ENCODE measurements at places on chromosomes 1 and 21.

DNA sequence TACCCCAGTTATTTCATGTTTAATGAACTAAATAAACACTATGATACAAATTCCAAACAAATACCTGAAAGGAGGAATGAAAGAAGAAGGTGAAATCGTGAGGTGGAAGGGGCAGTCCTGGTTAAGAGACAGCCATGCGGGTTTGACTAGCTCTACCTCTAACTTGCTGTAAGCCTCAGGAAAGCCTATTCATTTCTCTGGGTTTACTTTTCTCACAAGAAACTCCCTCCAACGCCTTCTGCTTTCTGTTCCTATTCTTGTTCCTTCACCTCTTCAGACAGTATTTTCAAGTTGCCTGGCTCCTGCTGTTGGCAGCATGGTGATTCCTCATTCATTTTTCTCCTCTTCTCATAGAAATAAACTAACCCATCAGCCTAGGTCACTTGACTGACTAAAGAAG, 92.4 kb downstream of the NTPCR start:
- H3K27me3 ChIP-seq: no peaks in the 10 kb centered on the region
- H3K4me1 ChIP-seq: no peaks in the 10 kb centered on the region
- DNase-seq: no peak
- no peak overlapping the region for H3K4me3 ChIP-seq

DNA sequence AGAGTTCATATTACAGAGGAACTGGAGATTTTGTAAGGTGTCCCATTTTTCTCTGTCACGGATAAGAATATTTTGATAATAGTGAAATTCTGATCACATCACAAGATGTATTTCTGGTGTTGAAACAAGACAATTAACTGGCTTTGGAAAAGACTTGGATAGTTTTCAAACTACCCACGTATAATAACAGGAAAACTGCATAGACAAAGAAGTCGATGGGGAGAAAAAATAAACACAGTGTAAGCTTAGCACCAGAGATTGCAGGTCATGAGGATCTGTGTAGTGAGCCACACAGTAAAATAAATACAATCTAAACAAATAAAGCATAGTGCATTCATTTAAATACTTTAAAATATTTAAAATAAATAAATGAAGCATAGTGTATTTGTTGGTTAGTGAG, 452.3 kb upstream of the ADAMTS5 start:
- no peak overlapping the region for H3K27ac ChIP-seq
- peaks cover 4% of the 10 kb centered on the region for H3K4me1 ChIP-seq
- no peaks in the 10 kb centered on the region for H3K27me3 ChIP-seq
- no peak overlapping the region for H3K4me3 ChIP-seq

DNA sequence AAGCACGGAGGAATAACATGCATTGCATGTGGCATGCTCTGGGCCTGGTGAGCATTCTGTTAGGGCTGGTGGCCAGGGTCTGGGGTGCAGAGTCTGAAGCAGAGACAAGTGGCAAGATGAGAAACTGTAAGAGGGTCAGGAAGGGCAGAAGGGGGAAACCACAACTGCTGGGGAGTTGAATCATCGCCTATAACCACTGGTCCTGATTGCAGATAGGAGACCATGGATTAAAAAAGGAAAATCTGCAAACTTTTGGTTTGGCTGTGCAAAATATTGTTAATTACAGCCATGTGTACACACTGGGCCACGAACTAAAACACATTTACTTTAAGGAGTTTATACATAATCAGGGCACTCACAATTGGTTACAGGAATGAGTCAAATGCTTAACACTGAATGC, 76.6 kb downstream of the TGFBR3 start:
- H3K27me3 ChIP-seq: no peaks in the 10 kb centered on the region
- H3K36me3 ChIP-seq: no peaks in the 10 kb centered on the region
- peaks cover 27% of the 10 kb centered on the region for H3K4me1 ChIP-seq
- no peak for DNase-seq
- no peak overlapping the region for H3K27ac ChIP-seq
- no peak overlapping the region for H3K4me3 ChIP-seq

- H3K27ac ChIP-seq: peak overlapping the region; percentile 69
- peaks cover 14% of the 10 kb centered on the region for H3K4me1 ChIP-seq
- no peaks in the 10 kb centered on the region for H3K27me3 ChIP-seq
- H3K4me3 ChIP-seq: peak overlapping the region; percentile 73
These were observed 21.9 kb downstream of the LRRC8D start for GRCh38 chr1:89842567-89843272.

GRCh38 chr1:233025157-233025556, 74.7 kb downstream of the NTPCR start:
- H3K4me3 ChIP-seq: no peak overlapping the region
- H3K36me3 ChIP-seq: no peaks in the 10 kb centered on the region
- DNase-seq: no peak
- no peak overlapping the region for H3K27ac ChIP-seq
- no peaks in the 10 kb centered on the region for H3K27me3 ChIP-seq

DNA sequence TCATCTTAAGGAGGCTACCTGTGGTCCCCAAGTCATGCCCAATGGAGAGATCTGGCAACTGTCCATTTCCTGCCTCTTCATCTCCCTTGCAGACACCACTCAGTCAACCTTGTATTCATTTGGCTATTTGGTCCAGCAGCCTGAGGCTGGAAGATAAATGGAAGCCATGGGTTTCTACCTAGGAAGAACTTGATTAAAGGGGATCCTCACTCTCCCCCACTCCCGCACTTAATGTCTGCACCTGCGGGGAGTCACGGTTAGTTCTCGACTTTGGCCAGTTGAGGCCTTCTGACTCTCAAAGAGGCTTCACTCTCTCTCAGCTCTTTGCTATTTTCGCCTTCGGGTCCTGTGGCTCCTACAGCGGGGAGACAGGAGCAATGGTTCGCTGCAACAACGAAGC, 8.4 kb upstream of the ATXN7L2 start:
- H3K36me3 ChIP-seq: no peaks in the 10 kb centered on the region
- H3K4me1 ChIP-seq: no peaks in the 10 kb centered on the region
- H3K27ac ChIP-seq: no peak overlapping the region
- H3K27me3 ChIP-seq: peaks cover 8% of the 10 kb centered on the region
- no peak overlapping the region for H3K4me3 ChIP-seq
- no peak for DNase-seq

- no peak for DNase-seq
- no peaks in the 10 kb centered on the region for H3K36me3 ChIP-seq
- no peaks in the 10 kb centered on the region for H3K27me3 ChIP-seq
- H3K27ac ChIP-seq: no peak overlapping the region
- H3K4me3 ChIP-seq: no peak overlapping the region
These were observed 94.8 kb downstream of the DAB1 start for GRCh38 chr1:57329001-57329527.

DNA sequence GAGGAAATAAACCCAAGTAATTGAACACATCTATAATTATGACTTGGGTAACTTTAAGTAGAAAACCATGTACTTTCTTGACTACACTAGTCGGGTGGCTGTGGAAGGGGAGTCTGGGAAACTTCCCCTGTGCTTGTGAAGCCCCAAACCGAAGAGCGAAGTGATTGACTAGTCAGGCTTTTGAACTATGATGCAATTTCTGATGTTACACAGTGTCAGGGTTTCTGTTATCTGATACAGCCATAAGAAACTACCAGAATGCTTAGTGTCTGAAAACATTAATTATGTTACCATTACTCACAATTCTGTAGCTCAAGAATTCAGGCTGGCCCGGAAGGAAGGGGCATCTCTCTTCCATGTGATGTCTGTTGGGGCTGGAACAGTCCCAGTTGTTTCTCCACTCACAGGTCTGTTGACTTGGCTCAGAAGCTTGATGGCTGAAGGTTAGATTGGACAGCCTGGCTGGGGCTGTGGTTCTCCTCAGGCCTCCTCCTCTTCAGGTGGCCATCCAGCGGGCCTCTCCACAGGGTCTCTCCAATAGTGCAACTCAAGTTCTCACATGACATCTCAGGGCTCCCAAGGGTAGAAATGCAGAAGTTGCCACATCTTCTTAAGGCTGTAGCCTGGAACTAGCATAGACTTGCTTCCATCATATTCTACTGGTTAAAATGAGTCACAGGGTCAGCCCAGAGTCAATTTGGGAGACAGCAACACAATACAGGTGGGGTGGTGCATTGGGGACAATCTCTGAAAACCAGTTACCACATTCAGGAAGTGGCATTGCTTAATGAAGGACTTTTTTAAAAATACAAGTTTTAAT, 8.3 kb upstream of the C8B start:
- H3K27ac ChIP-seq: no peak overlapping the region
- H3K36me3 ChIP-seq: no peaks in the 10 kb centered on the region
- DNase-seq: no peak
- H3K4me1 ChIP-seq: no peaks in the 10 kb centered on the region

GRCh38 chr1:183159960-183160359, 26.1 kb upstream of the LAMC2 start:
- H3K4me3 ChIP-seq: no peak overlapping the region
- DNase-seq: peak; percentile 87
- H3K36me3 ChIP-seq: no peaks in the 10 kb centered on the region
- H3K27ac ChIP-seq: no peak overlapping the region

GRCh38 chr1:152118915-152119314, 3.7 kb upstream of the TCHH start:
- H3K4me3 ChIP-seq: no peak overlapping the region
- H3K27ac ChIP-seq: no peak overlapping the region
- no peaks in the 10 kb centered on the region for H3K36me3 ChIP-seq
- H3K27me3 ChIP-seq: peaks cover 39% of the 10 kb centered on the region
- no peak for DNase-seq
- no peaks in the 10 kb centered on the region for H3K4me1 ChIP-seq

GRCh38 chr21:44763050-44763378, 38.6 kb downstream of the UBE2G2 start:
- H3K27me3 ChIP-seq: no peaks in the 10 kb centered on the region
- H3K27ac ChIP-seq: no peak overlapping the region
- DNase-seq: no peak
- no peaks in the 10 kb centered on the region for H3K4me1 ChIP-seq

GRCh38 chr1:103460511-103460910, 65.0 kb upstream of the RNPC3 start:
- no peaks in the 10 kb centered on the region for H3K27me3 ChIP-seq
- no peaks in the 10 kb centered on the region for H3K36me3 ChIP-seq
- H3K4me3 ChIP-seq: no peak overlapping the region
- H3K4me1 ChIP-seq: no peaks in the 10 kb centered on the region

- no peak overlapping the region for H3K4me3 ChIP-seq
- no peaks in the 10 kb centered on the region for H3K4me1 ChIP-seq
- peaks cover 72% of the 10 kb centered on the region for H3K36me3 ChIP-seq
These were observed 64.0 kb upstream of the KIF1B start for GRCh38 chr1:10146391-10146790.

- H3K36me3 ChIP-seq: peaks cover 10% of the 10 kb centered on the region
- DNase-seq: no peak
- H3K27me3 ChIP-seq: no peaks in the 10 kb centered on the region
- peaks cover 17% of the 10 kb centered on the region for H3K4me1 ChIP-seq
These were observed 1.2 kb downstream of the PSMG1 start for GRCh38 chr21:39182016-39182415.

DNA sequence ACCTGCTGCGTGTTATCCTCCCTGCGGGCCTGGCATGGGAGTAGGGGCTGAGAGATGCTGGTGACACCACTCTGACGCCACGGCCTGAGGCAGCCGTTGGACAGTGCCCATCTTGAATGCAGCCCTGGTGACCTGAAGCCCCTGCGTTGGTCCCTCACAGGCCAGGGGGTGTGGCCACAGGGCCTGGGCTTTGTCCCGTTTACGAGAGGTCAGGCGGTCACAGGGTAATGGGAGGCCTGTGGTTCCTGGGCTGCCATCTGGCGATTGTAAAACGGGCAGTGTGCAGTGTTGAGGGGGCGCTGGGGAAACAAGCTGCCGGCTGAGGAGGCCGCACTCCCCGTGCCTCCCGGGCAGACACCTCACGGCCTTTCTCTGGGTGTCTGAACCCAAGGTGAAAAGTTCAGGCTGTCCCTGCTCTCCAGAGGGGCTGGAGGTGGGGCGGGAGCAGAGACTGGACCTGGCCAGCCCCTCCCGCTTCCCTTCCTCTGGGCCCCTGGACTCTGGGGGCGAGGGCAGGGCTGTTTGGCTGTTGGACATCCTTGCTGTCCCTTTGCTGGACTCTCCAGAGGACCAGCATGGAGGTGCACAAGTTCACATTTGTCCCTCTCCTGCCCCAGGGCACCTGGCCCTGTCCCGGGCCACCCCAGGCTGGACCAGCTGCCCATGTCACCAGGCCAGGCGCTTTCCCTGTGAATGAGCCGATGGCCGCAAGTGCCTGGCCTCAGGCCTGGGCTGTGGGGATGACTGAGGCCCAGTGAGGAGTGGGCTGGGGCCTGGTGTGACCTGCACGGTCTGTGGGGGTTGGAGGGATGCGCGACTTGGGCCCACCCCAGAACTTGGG, 42.4 kb downstream of the SKI start:
- no peaks in the 10 kb centered on the region for H3K27me3 ChIP-seq
- no peaks in the 10 kb centered on the region for H3K36me3 ChIP-seq
- H3K4me3 ChIP-seq: no peak overlapping the region
- H3K27ac ChIP-seq: peak overlapping the region; percentile 21

DNA sequence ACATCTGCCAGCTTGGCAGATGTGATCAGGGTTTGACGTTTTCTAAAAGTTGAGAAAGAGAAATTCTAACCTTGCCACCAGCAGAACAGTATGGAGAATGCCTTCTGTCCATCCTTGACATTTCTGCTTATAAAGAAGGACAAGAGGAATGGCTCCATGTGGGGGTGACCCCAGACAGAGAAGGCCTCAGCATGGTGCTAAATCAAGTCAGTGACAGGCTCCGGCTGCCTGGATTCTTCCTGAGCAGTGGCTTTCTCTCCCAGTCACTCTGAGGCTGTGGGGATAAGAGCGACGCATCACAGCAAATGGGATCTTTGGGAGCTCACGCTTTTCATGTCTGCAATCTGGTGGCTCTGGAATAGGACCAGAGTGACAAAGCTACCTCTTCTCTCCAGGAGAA, 640.2 kb upstream of the CAMK1G start:
- no peaks in the 10 kb centered on the region for H3K27me3 ChIP-seq
- no peaks in the 10 kb centered on the region for H3K36me3 ChIP-seq
- no peak for DNase-seq
- H3K4me3 ChIP-seq: no peak overlapping the region
- no peak overlapping the region for H3K27ac ChIP-seq

DNA sequence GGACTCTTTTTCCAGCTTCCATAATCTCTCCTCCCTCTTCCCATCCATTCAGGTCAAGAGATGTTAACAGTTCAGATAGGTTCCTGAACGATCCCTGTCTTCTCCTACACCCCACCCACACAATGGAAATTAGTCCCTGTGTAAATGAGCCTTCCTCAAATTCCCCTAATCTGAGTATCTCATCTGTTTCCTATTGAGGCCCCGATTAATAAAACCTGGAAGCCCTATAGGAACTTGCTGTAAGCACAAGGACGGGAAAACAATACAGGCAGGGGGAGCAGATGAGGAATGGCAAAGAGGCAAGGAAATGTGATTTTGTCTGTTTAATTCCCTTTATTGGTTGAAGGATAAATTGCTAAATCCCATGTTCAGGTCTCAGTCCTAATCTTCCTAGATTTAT, 7.1 kb upstream of the GPX7 start:
- DNase-seq: no peak
- no peak overlapping the region for H3K4me3 ChIP-seq
- no peaks in the 10 kb centered on the region for H3K4me1 ChIP-seq
- no peaks in the 10 kb centered on the region for H3K27me3 ChIP-seq
- H3K27ac ChIP-seq: no peak overlapping the region
- no peaks in the 10 kb centered on the region for H3K36me3 ChIP-seq

DNA sequence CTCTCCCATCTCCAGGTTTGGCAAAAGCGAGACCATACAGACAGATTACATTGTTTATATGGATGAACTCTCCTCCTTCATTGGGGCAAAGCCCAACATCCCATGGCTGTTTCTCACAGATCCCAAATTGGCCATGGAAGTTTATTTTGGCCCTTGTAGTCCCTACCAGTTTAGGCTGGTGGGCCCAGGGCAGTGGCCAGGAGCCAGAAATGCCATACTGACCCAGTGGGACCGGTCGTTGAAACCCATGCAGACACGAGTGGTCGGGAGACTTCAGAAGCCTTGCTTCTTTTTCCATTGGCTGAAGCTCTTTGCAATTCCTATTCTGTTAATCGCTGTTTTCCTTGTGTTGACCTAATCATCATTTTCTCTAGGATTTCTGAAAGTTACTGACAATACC, 26.4 kb downstream of the FMO3 start:
- H3K36me3 ChIP-seq: no peaks in the 10 kb centered on the region
- no peaks in the 10 kb centered on the region for H3K27me3 ChIP-seq
- DNase-seq: no peak
- H3K27ac ChIP-seq: no peak overlapping the region
